Epithelial cell of alveolus of lung (primary cell): ENCODE measurements at places on chromosomes 16 and 17. TPM values are rescaled to one million over a fixed set of nuclear protein-coding genes. Genes with fewer than 3 reads are reported as not detected.

FOXO3B gene
- 4.9 and 14.9 TPM in 2 replicates for total RNA-seq

RPTOR gene
- 23.9 and 26.7 TPM in 2 replicates for total RNA-seq

NAGS gene
- 7.5 and 13.6 TPM in 2 replicates for total RNA-seq

DPEP3 gene
- total RNA-seq = not detected in 2 replicates

OR3A3 gene
- not detected in 2 replicates for total RNA-seq

LRRC37A gene
- total RNA-seq = 0.65 and 0.72 TPM in 2 replicates

AANAT gene
- not detected in 2 replicates for total RNA-seq

ITGAL gene
- total RNA-seq = not detected in 2 replicates

CHD9NB gene
- 0.08 and 1.2 TPM in 2 replicates for total RNA-seq
